ENCODE measurements at places on chromosomes 1 and 21.

GRCh38 chr21:35377505-35378090, 328.5 kb upstream of the RUNX1 start:
- no peak for DNase-seq

DNA sequence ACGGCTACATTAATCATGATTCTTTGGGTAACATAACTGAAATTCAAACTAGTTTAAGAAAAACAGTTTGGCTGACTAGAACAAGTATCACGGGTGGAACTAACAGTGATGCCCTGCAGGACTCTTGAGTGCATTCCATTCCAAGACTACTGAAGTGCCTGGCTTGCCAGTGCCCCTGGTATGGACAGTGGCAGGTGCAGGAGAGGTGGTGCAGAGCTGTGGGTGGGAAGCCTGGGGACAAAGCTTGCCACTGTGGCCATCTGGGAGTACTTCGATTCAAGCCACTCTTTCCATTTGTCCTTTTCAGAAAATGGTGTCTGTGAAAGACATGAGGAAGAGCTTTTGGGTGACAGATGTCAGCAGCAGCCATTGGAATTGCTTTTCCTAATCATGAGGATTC, 166.5 kb downstream of the RRAGC start:
- DNase-seq = no peak

DNA sequence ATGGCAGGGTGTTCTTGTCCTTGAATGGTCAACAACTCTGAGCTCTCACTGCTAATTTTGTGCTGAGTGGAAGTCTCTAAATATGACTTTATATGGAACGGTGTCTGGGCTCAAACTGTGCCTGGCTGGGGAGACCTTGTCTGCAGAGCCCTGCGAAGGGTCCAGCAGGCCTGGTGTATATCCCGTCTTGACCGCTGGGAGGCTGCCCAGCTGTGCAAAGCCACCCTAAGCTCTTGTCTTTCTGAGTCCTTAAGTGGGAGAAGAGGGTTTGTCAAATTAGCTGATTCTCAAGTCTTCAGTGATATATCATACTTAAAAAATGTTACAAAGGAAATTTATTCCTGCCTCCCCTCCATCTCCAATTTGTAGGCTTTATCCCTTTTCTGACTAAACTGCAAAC, 198.7 kb downstream of the KCNJ6 start:
- no peak for DNase-seq

DNA sequence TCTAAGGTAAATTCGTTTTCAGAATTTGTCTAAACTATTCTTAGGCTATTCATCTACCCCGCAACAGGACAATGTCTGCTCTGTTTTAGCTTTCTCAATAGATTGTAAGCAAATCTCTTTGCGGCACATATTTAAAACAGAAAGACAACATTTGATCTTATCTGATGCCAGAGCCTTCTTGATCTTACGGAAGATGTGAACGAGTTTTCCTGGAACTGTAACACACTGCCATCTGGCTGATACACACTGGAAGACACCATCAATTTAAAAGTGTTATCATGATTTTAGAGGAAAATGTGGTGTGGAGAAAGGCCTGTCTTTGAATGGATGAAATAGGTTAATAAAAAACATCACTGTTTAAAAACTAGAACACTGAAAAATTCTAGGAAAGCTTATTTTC, 36.1 kb downstream of the COA6 start:
- no peak for DNase-seq

DNA sequence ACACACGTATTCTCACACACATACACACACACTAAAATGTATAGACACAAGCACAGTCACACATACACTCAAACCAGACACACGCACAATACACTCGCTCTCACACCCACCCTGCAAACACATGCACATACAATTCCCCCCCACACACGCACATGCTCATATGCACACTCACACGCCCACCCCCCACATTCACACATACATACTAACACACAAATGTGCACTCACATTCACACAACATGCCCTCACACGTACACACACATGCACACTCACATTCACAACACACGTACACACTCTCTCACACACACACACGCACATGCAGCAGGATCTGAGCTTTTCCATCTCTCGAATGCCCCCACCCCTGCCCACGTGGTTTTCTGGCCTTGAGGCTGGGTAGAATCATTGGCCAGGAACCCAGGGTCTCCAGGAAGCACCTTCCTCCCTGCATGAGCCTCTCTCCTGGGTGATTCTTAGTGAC, 589.7 kb downstream of the PTPRU start:
- no peak for DNase-seq

DNA sequence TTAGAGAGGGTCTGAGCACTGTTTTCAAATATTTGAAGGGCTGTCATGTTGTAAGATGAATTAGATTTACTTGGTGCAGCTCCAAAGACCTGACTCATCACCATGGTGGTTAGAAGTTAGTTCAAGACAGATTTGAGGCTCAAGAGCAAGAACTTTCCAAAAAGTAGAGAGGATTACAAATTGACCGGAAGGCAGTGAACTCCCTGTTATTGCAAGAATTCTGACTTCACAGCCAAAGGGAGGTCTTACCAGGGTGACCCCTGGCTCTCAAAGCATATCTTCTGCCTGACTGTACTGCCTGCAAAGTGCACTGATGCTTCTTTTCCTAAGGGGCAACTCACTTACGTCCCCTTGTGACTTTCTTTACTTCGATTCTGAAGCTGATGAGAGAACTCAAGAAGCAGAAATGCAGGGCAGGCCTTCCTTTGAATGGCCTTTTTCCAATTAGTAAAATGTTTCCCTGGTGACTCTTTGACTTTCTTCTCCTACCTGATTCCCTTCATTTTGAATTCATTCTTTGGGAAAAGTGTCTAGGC, 86.4 kb downstream of the NAV1 start:
- DNase-seq = peak; percentile 93

DNA sequence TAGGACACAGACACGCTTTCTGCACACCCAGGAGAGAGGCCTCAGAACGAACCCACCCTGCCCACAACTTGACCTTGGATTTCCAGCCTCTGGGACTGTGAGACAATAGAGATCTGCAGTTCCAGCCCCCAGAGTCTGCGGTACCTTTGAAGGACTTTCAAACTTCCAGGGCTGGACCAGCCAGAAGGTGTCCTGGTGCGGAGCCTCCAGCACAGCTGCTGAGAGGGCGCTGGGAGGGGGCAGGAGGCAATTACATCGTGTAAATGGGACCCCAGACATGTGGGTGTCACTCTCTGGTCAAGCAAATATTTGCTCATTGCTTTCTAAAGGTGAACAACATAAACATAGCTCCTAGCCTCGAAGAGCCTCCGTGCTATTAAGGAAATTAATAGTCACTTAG, 58.7 kb upstream of the ACTRT2 start:
- DNase-seq = no peak

Measured in HS-27A (cell line).